ENCODE measurements at places on chromosomes 3 and 15.
A peak's percentile ranks its signal among the peaks of the same experiment; 100 is the strongest.

- DNase-seq: no peak
Observed at GRCh38 chr15:69725275-69725674, 272.7 kb downstream of the RPLP1 start.

DNA sequence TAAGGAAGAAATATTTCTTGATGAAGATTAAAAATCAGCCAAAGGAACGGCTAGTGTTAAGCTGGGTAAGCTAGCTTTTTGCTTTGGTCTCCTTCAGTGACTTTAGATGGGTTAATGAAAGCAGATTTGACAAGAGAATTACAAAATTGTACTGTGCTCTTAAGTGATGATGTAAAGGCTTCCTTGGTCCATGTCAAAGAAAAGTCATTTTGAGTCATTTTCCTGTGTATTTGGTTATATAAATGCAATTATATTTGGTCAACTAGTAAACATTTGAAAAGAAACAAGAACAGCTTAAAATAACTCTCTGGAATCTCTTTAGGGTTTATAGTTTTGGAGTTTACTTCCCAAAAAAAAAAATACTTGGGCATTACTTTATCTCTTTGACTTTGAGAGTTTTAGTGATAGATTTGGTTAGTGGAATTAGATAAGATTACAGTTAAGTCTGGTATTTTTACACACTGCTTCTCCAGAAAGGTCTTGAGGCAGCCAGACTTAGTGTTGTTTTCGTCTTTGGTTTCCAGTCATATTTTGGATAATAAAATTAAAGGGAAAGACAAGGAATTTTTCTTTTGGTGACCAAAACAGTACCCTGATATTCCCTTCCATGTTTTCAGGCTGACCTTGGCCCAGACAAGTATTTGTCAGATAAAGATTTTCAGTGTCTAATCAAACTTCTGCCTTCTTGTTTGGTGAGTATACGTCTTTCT lies 42.3 kb downstream of the PDHB start:
- DNase-seq: no peak

DNA sequence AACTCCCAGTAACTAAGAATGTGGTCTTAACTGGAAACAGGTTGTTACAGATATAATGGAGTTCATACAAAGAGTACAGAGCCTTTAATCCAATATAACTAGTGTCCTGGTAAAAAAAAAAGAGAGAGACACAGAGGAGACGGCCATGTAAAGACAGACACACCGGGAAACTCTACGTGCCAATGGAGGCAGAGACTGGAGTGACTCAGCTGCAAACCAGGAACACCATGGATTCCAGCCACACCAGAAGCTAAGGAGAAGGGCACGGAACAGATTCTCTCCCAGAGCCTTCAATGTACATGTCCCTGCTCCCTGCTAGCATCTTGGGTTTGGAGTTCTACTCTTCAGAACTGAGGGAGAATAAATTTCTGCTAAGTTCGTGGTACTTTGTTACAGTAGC lies 4.5 kb downstream of the RNF168 start:
- no peak for DNase-seq

- peak; percentile 41 for DNase-seq
Observed at GRCh38 chr15:59741274-59741906, 52.3 kb upstream of the BNIP2 start.

GRCh38 chr3:86958534-86958933 lies 32.4 kb downstream of the VGLL3 start:
- DNase-seq: no peak

DNA sequence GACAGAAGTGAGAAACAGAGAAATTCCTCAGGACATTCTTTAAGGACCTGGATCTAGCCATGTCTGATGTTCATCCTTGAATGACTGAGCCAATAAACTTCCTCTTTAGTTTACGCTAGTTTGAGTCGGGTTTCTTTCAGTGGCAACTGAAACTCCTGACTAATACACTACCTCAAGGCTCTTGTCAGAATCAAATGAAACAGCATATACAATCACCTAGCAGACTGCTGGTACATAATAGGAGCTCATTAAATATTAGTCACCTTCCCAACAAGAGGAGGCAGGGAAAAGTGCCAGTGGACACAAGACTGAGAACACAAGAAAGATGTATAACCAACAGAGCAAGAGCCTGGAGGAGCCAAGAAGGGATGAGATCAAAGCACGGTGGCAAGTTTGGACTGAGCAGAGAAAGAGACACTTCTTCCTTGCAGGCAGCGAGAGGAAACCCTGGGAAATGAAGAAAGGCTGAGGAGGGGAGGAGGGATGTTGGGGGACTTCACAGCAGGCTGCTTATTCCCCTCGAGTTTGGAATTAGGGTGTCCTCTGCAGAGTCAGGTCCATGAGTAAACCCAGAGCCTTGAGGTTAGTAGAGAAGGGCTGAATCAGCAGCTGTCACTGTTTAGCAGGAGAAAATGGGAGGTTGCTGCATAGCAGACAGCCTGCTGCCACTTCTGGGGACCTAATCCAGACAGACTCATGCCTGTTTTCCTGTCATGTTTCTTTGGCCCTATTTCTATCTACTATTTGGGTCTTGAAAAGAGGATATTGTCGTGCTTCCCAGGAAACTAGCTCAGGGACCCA lies 73.3 kb downstream of the MRPL46 start:
- no peak for DNase-seq

GRCh38 chr3:138497851-138498250 lies 63.4 kb downstream of the ESYT3 start:
- DNase-seq: no peak

GRCh38 chr3:34929036-34929435 lies 710.3 kb upstream of the ARPP21 start:
- DNase-seq: no peak

- no peak for DNase-seq
Observed at GRCh38 chr15:35209838-35210237, 124.7 kb upstream of the NANOGP8 start.

- no peak for DNase-seq
Observed at GRCh38 chr3:192817053-192817452, 89.7 kb upstream of the FGF12 start.

GRCh38 chr3:59284926-59285325 lies 235.1 kb upstream of the CFAP20DC start:
- no peak for DNase-seq

GRCh38 chr3:39168156-39168780 lies 14.9 kb upstream of the CSRNP1 start:
- no peak for DNase-seq

- DNase-seq: no peak
Observed at GRCh38 chr3:100725935-100726513, 16.7 kb downstream of the TFG start.

DNA sequence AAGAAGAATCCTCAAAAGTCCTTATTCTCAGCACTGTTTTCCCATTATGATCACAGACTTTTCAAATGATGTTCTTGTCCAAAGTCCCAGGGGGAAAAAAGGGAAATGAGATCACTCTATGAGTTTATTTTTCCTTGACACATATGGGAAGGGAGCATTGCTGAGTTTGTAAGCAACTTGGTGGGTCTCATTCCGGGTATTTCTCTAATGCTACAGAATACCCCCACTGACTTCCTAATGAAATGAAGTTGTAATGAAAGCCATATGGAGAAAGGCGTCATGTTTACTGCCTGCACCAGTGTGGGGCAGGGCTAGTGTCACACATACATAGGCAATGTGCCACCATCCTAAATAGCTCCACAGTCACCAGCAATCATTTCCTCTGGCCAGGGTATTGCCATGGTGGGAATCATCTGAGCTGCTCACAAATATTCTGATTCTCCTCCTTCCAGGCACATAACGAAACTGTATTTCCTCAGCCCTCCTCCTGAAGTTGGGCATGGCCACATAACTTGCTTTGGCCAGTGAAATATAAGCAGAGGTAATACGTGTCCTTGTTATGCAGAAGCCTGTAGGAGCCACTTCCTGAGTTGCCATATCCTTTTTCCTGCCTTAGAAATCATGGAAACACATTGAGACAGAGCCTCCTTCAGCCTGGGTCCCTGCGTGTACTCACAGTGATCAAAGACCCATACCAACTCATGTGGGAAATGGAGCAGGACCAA lies 41.0 kb upstream of the C15orf61 start:
- DNase-seq: no peak

DNA sequence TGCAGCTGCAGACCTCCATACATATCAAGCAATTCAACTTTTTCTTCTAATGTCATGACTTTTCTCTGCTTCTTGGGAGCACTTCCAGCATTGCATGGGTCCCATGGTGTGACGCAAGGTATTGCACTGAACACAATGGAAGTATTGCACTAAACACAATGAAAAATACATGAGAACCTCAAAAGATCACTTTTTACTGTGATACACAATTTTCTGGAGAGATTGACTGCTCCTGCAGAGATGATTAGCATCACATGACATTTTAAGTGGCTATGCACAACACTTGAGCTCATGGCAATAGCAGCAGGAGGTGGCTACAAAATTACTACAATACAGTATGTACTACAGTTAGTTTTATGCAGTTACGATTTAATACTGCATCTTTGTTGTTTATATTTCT lies 113.5 kb upstream of the BHLHE40 start:
- DNase-seq: no peak

DNA sequence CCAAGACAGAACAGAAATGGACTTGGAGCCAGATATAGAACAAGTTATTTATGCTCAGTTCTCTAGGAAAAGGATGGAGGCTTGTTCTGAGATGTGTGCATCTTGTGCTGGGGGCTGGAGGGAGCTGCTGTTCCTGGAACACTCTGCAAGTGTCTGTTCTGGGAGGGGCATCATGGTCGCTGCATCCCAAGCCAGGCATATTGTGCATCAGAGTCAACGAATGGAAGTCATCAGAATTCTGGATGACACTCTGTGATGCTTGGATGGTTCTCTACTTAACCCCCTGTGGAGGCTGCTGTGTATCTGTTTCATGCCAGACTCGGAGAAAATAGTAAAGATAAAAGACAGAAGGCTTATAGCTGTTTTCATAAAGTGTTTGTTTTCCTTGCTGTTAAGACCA lies 34.7 kb downstream of the RPL22L1 start:
- no peak for DNase-seq

DNA sequence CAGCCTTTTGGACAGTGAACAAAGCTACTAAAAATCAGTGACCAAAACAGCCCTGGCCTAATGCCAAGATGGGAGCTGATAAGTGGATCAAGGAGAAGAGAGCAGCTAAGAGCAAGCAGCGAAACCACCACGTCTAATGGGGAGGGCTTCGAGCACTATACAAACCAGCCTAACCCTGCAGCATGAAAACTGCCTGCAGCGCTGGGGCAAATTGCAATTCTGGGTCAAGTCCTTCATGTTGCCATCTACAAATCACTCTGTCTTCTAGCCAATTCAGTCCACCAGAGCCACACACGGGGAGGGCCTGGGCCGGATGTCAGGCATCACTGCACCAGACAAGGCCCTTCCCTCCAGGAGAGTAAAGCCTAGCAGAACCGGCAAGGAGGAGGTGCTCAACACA lies 30.5 kb upstream of the SPATA12 start:
- DNase-seq: no peak

DNA sequence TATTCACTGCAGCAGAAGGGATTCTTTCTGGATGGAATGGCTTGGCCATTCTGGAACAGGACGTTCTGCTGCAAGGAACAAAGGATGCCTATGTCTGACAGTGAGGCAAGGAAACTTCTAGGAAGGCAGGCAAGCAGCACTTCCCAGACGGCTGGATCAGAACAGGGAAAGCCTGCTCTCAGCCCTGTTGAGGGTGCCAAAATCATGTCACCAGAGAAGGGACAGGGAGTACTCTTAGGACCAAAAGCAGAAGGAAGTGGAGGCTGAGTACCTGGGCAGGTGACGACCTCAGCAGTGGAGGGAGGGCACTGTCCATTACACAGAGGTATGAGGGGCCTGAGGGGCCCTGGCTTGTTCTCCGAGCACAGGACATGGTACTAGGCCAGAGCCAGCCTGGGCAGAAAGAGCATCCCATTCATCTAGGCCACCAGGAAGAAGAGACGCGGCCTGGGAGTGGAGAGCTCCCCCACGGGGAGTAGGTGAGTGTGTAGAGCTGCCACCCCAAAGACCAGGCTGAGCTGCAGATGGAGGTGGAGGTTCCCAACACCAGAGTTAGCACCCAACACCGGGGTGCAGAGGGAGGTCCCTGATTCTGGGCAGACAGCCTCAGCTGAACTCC lies 9.6 kb downstream of the KLF15 start:
- no peak for DNase-seq

GRCh38 chr15:100762913-100763834 lies 116.5 kb upstream of the ALDH1A3 start:
- no peak for DNase-seq

DNA sequence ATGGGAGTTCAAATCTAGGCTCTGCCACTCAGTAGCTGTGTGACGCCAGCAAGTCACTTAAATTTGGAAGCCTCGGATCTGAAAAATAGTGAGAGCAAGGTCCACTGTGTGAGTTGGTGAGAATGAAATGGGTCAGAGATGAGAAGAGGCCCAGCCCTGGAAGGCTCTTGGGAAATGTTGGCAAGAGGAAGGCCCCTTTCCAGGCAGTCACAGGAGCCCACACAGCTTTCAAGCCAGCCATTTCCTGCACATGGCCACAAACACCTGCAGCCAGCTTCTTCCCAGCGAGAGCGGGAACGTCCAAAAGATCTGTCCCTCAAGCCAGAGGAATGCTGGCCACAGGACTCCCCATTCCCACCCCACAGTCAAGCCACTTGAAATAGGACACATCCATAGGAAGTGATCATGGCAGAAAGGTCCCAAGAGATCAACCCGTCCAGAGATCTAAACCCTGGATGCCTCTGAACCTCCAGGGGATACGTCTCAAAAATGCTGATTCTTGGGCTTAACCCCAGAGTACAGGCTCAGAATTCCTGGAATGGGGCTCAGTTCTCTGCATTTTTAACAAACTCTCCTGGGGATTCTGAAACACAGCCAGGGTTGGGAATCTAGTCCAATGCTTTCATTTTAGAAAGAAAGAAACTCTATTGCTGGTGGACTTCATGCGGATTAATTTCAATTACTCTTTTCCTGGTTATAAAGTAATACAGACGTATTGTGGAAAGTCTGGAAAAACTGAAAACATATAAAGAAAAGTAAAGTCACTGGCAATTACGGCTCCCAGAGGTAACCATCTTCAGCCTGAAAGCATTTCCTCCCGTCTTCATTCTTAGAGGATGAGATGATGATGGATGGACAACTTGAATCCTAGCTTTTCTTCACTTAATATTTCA lies 35.9 kb downstream of the NTRK3 start:
- no peak for DNase-seq

DNA sequence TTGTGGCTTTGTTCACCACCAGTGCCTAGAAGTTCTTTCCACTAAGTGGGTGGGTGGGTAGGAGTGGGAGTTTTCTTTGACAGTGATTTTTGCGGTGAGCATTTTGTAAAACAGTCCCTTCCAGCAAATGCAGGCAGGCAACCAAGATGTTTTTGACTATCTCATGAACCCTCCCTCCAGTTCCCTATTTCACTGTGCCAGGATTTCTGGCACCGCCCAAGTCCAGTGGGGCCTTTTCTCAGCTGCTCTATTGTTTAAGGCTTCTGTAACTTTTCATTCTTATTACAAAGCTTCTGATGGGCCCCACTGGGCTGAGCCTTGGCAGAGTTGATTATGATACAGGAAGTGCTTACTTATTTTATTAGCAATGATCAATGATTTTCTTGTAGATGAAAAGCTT lies 236.0 kb downstream of the EDEM1 start:
- no peak for DNase-seq

Data from NCI-H1694 treated with DMSO at 0.1 percent for 48 hours (cell line).